Glomerular endothelial cell (primary cell): ENCODE measurements at places on chromosomes 11 and 22. TPM values are rescaled to one million over a fixed set of nuclear protein-coding genes. Genes with fewer than 3 reads are reported as not detected.

Gene RIMBP3C
- 0.44 TPM in 1 of 2 replicates, not detected in the other for total RNA-seq

Gene NLRP14
- 0.10 TPM in 1 of 2 replicates, not detected in the other for total RNA-seq

Gene RAG1
- 3.0 and 3.8 TPM in 2 replicates for total RNA-seq

Gene OR52N4
- not detected in 2 replicates for total RNA-seq

Gene ALG8
- total RNA-seq: 20.1 and 25.8 TPM in 2 replicates

Gene SCO2
- total RNA-seq: 2.6 and 7.3 TPM in 2 replicates

Gene SYT7
- 0.53 and 1.3 TPM in 2 replicates for total RNA-seq

Gene KCNK4
- not detected in 2 replicates for total RNA-seq

Gene TENM4
- total RNA-seq: 6.5 and 7.3 TPM in 2 replicates

Gene IFITM10
- 1.1 TPM in 1 of 2 replicates, not detected in the other for total RNA-seq

Gene VPREB1
- total RNA-seq: not detected in 2 replicates

Gene TUBA8
- total RNA-seq: 0.19 and 1.8 TPM in 2 replicates

Gene KCTD14
- 0.58 and 2.0 TPM in 2 replicates for total RNA-seq

Gene TMEM151A
- total RNA-seq: 0.05 and 0.58 TPM in 2 replicates

Gene EIF3F
- total RNA-seq: 252 and 293 TPM in 2 replicates

Gene HRAS
- 47.5 and 60.5 TPM in 2 replicates for total RNA-seq

Gene SLC1A2
- total RNA-seq: not detected in 2 replicates

Gene REXO2
- 137 and 198 TPM in 2 replicates for total RNA-seq

Gene MAPK1
- 71.1 and 81.8 TPM in 2 replicates for total RNA-seq

Gene SERPING1
- total RNA-seq: 0.53 and 1.5 TPM in 2 replicates

Gene FXYD6
- 16.4 and 20.0 TPM in 2 replicates for total RNA-seq
